NCI-H1694 (cell line): ENCODE measurements at places on chromosomes 11 and 22.

GRCh38 chr22:31488346-31488883 lies 1.2 kb downstream of the EIF4ENIF1 start:
- DNase-seq: no peak

DNA sequence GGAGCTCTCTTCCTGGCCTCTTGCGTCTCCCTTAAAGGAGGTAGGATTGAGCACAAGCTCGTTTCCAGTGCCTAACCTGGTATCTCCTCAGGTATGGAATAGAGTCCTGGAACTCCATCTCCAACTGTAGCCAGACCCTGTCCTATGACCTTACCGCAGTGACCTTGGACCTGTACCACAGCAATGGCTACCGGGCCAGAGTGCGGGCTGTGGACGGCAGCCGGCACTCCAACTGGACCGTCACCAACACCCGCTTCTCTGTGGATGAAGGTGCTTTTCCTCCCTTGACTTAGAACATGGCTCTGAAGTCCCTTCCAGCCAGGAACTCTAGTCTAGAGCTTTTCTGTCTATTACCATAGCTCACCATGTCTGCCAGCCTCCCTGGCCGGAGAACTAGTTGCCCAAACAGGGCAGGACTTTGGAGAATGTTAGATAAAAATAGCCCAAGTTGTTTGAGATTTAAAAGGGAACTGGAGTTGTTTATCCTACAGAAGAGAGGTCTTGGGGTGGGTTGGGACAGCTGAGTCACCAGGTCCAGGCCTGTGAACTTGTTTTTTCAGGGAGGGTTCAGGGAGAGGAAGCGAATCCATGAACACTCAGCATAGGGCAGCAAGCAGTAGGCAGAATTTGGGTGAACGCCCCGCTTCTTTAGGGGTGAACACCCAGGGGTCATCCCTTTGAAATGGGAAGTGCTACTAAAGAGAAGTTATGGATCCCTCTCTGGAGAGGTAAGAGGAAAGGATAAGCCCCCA lies 3.3 kb downstream of the IL10RA start:
- DNase-seq: no peak

DNA sequence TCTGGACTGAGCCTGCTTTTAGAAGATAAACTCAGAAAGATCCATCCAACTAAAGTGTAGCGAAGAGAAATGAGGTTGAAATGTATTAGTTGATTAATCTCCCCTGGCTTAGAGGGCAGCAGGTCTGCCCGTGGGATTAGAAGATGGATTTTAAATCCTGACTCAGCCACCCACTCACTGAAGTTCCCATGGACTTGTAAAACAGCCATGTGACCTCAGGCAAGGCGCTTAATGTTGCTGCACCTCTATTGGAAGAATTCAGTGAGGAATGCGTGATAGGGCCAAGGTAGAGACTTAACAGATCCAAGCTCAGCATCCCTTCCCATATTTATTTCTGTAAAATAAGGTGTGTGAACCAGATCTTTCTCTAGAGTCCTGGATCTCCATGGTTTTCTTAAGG lies 45.1 kb upstream of the ELF5 start:
- DNase-seq: no peak

DNA sequence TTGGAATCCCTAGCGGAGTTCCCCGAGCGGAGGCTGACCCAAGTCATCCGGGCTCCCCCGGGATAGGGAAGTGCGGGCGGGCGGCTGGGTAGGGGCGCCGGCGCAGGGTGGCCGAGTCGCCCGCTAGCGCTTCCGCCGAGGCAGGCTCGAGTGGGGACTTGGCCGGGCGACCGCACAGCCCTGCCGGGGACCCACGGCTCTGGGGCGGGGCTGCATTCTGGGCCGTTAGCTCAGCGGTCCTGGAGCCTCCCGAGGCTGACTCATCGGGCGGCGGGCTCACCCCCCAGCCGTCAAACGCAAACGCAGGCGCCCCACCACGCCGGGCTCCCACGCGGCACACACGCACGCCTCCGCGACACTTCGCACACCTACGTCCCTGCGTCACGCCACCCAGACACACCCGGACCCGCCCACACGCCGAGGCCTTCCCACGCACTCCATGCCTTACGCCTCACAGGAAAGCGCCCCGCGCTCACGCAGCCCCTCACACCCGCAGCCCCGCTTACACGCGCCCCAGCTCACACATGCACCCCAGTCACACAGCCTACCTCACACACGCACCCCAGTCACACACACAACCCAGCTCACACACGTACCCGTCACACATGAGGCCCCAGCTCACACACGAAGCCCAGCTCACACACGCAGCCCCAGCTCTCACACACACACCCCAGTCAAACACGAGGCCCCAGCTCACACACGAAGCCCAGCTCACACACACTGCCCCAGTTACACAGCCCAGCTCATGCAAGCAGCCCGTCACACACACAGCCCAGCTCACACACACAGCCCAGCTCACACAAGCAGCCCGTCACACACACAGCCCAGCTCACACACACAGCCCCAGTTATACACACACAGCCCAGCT lies 1.2 kb downstream of the PHLDB1 start:
- DNase-seq: no peak

- no peak for DNase-seq
Observed at GRCh38 chr11:56659755-56660154, 3.7 kb upstream of the OR5AR1 start.

GRCh38 chr11:76997512-76997911 lies 36.7 kb upstream of the B3GNT6 start:
- no peak for DNase-seq

GRCh38 chr11:30333405-30333804 lies 10.5 kb downstream of the ARL14EP start:
- DNase-seq: no peak

DNA sequence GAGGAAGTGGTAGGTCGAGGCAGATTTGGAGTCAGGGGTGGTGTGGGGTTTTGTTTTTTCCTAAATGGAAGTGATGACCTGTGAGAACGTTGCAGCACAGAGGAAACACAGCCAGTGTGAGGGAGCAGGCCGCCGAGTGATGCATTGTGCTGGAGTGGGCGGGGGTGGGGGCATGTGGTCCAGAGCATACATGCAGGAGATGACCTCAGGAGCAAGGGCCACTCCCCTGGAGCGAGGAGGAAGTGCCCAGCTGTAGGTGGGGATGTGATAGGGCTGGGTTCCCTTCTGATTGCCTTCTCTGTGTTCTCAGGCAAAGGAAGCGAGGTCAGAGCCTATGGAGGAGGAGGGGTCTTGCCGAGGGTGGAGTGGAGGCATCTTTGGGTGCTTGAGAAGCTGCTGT lies 81.4 kb downstream of the PPP6R3 start:
- DNase-seq: no peak

- no peak for DNase-seq
Observed at GRCh38 chr11:129248618-129249017, 56.5 kb upstream of the ARHGAP32 start.

DNA sequence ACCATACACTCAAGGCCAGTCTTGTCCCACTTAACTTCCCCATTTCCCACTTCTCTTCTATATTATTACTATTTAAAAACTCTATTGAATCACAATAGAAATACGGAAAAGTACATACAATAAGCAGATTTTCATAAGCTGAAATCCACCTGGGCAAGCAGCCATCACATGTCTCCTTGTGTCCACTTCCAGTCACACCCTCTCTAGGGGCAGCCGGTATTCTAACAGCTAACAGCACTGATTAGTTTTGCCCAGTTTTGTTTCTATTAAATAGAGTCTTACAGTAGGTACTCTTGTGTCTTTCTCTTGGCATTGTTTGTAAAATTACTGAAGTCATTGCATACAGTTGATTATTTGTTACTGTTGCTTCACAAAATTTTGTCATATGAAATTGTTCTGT lies 37.8 kb downstream of the PPP6R3 start:
- no peak for DNase-seq

- DNase-seq: no peak
Observed at GRCh38 chr11:10247011-10247410, 47.0 kb downstream of the SBF2 start.

- no peak for DNase-seq
Observed at GRCh38 chr11:107752949-107753822, 41.3 kb upstream of the SLN start.

- no peak for DNase-seq
Observed at GRCh38 chr22:30204015-30204741, 42.4 kb downstream of the LIF start.

DNA sequence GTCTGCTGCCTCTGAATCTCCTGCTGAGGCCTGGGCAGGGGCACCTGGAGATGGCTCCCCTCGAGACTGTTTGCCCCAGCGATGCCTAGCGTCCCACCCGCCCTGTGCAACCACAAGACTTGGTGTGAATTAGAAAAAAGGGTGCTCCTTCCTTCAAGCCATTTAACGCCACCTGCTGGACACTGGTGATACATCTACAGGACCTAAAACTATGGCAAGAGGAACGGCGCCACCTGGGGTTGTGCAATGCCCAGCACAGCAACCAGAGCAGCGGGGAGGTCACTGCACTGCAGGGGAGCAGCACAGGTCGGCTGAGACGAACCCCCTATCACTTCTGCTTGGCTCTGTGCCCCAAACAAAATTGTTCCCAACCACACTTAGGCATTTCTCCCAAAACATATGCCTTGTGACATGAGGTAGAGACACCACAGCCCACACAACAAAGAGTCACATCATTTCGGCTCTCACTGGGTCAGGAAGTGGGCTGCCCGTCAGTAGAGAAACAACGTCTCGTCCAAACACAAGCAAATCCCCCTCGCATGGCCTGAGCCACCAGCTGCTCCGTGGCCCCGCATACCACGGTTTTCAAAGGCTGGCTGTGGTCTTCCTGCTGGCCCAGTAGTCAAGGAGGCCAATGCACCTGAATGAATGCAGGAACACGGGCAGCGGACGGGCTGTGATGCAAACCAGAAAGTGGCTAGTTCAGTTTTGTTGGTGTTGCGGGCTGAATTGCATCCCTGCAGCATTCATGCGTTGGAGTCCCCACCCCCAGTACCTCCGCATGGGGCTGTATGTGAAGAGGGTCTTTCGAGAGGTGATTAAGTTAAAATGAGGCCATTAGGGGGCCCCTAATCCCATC lies 171.9 kb downstream of the SHANK2 start:
- peak; percentile 86 for DNase-seq

DNA sequence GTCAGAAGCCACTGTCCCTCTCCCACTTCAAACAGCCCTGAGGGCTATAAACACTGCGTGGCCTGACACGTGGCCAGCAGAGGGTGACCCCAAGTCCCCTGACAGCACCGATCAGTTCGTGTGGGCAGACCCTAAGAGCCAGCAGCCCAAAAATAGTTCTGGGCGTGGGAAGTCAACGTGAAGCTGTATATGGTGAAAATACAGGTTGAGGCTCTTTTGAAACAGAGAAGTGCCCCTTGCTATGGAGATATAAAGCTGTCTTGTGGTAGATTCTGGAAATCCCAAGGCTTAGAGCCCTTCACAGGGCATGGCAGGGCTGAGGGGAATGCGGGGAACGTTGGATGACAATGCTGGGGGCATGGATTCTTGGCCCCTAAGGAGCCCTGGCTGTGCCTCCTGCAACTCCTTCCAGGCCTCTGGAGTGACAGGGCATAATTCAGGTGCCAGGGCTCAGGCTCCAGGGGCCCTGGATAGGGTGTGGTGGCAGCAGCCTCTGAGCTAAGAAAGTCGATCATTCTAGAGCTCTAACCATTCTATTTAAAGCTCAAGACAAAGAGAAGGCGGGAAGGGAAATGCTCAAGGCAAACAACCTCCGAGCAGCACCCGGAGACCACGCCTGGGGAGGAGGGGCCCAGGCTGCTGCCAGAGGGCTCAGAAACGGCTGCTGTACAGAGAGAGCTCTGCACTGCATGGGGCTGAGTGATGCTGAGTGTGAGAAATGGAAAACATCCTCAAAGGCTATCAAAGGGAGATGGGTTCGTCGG lies 60.4 kb upstream of the CD5 start:
- peak; percentile 50 for DNase-seq

DNA sequence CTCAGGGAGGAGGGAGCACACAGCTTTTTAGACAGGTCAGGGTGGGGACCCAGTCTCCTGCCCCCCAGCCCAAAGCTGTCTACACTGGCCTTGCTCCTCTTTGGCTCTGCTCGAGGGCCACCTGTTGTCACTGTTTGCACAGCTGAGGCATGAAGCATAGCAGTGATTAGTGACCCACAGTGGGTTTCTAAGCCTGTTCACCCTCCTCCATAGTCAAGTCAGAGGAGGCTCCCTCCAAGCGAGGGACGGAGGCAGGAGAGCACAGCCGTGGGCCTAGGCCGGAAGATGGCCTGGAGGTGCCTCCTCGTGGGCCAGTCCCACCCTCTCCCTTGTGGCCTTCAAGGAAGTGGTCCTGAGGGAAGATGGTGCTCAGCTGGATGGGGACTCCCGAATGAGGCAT lies 241.1 kb downstream of the GRIK4 start:
- DNase-seq: no peak

DNA sequence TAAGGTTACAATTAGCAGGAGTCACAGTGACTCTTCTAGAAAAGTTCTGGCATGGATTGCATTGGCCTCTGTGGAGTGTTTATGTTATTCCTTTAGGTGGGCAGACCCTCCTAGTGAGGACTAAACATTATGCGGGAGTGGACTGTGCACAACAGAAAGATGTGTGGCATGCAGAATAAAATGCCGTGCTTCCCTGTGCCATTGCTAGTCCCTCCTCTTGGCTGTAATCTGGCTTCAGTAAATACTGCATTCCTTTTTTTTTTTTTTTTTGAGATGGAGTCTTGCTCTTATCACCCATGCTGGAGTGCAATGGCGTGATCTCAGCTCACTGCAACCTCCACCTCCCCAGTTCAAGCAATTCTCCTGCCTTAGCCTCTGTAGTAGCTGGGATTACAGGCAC lies 45.0 kb downstream of the SLC5A1 start:
- DNase-seq: no peak

DNA sequence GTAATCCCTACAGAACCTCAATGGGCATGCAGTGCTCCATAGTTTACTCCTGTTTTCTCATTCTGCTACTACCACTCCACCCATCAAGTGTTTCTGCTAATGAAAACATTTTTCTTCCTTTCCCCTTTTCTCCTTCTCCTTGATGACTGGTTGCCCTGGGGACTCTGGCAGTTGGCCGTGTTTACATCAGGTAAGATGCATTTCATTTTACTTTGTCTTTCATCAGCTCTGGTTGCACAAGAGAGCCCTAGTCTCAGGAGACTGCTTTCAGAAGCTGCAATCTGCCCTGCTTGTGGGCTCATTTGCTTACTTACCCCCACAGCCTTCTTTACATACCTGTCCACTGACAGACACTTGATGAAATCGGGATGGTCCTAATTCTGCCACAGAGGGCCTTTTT lies 19.6 kb upstream of the LIMK2 start:
- DNase-seq: no peak

DNA sequence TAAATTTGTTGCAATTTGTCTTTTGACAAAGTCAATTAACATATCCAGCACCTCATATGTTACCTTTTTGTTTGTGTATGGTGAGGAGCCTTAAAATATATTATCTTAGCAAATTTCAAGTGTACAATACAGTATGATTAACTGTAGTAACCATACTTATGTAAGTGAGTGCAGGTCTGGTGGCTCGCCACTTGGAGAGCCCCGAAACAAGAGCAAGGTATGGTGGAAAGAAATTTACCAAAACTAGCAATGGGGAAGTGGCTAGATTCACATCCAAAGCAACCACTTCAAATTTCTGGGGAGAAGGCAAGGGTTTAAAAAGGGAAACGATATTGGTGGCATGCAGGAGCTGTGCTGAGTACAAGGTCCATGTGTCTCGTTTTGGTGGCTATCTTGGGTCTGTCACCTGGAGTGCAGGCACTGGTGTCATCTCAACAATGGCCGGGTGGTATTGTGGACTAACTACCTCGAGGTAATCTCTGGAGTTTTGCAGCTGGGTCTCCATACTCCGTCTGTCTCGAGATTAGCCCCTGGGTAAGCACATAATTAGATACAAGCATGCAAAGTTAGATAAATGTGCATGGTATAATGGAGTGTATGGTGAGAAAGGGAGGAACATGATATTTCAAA lies 8.2 kb upstream of the FNBP4 start:
- no peak for DNase-seq

- DNase-seq: no peak
Observed at GRCh38 chr11:72781063-72781312, 12.9 kb downstream of the STARD10 start.
